ENCODE measurements at places on chromosomes 2 and 18.

DNA sequence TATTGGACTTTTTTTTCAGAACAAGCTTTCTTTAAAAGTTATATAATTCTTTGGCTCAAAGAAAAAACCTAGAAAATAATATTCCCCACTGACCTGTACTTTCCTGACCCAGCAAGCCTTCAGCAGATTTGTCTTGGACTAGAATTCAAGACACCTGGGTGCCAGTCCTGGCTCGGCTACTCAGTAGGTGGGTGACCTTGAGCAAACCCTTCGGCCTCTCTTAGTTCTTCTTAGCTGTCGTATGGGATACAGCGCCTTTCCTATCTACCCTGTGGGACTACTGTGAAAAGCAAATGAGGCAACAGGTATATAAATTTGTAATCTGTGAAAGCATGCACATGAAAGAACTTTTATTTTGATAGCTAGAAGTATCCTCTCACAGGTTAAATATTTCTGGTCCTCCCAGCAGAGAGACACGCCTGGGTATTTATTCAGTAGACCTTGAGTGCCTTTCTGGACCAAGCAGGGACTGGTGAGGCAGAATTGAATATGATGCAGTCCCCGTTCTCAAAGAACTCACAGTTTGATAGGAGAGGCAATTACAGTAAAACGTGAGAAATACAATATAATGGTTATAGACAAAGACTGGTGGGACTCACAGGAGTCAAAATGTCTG lies 69.4 kb upstream of the EPAS1 start:
- no peak for DNase-seq

GRCh38 chr2:28716265-28716865 lies 35.3 kb upstream of the PPP1CB start:
- DNase-seq, result peak; percentile 66

DNA sequence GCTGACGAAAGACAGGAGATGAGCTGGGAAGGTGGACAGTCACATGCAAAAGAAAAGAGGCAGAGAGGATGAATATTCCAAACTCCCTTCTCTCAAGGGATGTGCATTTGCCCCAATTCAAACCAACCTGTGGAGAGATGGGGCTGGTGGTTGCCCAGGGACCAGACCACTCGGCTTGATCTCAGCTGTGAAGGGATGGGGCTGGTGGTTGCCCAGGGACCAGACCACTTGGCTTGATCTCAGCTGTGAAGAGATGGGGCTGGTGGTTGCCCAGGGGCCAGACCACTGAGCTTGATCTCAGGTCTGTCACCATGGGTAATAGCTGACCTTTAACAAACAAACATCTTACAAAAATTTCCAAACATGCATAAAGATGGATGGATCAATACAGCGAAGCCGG lies 42.5 kb upstream of the SALL3 start:
- no peak for DNase-seq

DNA sequence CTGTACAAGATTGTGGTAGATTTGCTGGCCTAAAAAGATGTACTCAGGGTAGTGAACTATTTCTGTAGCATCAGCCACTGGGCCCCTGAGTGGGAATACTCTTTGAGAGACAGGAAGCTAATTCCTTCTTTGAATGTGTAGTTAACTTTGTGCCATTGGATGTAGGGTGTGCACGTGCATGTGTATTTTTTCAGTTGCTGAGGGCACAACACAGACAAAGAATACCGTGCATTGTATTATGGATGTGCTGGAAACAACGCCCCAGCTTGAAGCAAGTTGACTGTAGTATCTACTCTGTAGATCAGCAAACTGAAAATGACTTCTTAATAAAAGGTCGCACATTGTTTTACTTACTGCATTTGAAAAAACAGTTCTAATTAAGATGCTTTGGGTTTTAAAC lies 14.1 kb downstream of the CRIM1 start:
- DNase-seq, result no peak

DNA sequence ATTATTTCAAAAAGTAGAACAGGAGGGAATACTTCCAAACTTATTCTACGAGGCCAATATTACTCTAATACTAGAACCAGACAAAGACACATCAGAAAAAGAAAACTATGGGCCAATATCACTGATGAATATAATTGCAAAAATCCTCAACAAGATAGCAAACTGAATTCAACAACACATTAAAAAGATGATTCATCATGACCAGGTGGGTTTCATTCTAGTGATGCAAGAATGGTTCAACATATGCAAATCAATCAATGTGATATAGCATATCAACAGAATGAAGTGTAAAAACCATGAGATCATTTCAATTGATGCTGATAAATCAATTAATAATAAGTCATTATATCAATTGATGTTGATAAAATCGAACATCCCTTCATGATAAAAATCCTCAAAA lies 22.4 kb upstream of the EML6 start:
- DNase-seq, result no peak

DNA sequence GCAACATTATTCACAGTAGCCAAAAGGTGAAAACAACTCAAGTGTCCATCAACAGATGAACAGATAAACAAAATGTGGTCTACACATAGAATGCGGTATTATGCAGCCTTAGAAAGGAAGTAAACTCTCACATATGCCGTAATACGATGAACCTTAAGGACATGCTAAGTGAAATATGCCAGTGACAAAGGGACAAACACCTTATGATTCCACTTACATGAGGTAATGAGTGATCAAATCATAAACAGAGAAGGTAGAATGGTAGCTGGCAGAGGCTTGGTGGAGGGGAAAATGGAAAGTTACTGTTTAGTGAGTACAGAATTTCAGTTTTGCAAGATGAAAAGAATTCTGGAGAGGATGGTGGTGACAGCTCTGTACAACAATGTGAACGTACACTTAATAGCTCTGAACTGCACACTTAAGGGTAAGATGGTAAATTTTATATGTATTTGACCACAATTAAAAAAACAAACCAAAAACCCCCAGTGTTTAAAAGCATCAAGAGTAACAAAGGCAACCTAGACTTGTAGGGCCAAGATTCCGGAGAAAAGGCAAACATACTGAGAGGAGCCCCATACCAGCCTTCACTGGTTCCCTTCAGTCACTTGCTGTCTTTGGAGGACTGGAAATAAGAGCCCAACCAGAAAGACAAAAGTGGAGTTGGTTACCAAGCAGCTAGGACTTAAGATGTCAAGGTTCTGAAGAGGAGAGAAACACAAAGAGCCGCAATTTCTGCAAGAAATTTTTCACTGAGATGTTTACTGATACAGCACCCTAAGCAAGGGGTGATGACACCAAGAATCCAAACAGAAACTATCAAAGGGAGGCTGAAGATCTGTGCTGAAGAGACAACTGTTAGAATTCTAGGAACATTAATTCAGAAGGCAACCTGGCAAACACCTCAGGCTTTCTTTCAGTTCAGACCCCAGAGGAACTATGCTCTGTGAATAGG lies 61.3 kb downstream of the CUL3 start:
- DNase-seq, result no peak

GRCh38 chr18:75773618-75774017 lies 346.1 kb upstream of the SMIM21 start:
- no peak for DNase-seq

- no peak for DNase-seq
Observed at GRCh38 chr18:58496231-58496630, 132.7 kb downstream of the ALPK2 start.

GRCh38 chr2:227474410-227474809 lies 2.5 kb downstream of the AGFG1 start:
- no peak for DNase-seq

DNA sequence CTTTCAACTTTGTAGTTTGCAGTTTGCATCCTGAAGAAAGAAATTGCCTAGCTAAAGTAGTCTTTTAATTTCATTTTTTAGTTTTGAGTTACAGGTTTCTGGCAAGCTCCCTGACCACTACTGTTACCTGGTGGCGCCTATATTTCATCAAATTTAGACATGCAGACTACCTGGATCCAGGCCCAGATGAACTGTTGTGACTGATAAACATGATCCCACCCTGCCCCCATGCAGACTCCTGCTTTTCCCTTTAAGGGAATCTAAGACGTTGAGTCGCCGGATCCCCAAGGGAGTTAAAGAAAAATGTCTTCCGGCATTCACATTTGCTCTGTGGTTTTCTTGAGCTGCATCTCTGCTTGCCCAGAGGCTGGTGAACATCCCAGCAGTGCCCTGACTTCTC lies 22.2 kb downstream of the METAP1D start:
- no peak for DNase-seq

DNA sequence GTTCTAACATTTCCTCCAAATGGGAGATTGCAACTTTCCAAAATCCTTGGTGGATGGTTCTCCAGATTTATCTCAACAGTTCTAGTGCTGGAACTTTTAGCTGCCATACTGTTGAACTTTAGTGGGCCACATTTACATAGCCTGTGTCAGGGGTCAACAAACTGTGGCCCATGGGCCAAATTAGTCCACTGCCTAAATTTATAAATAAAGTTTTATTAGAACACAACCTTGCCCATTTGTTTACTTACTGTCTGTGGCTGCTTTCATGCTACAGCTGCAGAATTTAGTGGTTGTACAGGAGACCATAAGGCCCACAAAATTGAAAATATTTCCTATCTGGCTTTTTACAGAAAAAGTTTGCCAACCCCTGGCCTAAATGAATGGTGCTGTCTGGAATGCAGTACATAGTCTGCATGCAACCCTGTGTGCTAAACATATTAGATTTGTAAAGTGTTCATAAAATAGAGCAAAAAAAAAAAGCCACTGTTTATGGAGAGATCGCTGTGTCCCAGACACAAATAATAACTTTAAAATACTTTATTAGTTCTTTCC lies 30.3 kb downstream of the MGAT5 start:
- DNase-seq, result no peak

- DNase-seq, result no peak
Observed at GRCh38 chr18:2050702-2051201, 520.6 kb downstream of the METTL4 start.

DNA sequence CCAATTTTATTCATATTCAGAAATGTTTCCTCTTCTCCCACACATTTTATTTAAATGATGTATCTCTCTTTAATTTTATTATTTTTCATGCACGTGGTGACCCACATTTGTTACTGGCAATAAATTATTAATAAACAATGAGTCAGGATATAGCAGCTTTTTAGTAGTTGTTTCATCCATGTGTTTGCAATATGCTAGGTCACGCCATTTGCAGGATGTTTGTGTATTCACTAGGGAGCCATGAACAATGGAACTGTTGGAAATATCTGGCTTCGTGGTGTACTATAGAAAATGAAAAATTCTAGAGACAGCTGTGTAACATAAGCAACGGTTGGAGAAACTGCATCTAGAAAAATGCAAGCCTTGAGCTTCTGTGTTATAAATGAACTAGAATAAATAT lies 176.0 kb upstream of the COL3A1 start:
- no peak for DNase-seq

DNA sequence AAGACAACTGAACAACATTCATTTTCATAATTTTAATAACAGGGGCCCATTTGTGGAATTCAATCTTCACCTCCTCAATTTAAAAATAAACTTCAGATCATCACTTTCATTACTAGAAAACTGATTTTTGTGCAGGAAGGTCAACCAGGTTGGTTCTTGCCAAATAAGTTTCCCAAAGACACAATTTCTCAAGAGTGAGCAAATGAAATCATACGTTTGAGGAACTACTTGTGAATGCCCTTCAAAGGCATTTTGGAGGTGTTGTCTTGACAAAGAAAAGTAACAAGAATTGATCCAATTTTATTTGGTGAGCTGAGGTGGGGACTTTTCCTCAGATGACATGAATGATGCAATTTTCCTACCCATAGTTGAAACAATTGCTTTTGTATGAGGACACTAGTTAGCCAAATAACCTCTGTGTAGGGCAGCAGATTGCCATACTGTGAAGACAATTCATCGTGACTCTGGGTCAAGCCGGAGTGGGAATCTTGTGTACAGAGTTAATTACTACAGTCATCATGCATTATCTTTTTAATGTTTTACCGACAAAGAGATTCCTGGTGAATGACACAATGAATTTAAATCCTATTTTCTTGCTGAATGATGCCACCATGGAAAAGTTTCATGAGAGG lies 121.8 kb downstream of the TGFA start:
- no peak for DNase-seq

GRCh38 chr2:184633726-184634125 lies 35.4 kb downstream of the ZNF804A start:
- no peak for DNase-seq

Measured in CD4-positive, alpha-beta T cell treated with Interferon gamma for 1 hour (primary cell).